NCI-H1092 (cell line): ENCODE measurements at places on chromosomes 5 and 9.

DNA sequence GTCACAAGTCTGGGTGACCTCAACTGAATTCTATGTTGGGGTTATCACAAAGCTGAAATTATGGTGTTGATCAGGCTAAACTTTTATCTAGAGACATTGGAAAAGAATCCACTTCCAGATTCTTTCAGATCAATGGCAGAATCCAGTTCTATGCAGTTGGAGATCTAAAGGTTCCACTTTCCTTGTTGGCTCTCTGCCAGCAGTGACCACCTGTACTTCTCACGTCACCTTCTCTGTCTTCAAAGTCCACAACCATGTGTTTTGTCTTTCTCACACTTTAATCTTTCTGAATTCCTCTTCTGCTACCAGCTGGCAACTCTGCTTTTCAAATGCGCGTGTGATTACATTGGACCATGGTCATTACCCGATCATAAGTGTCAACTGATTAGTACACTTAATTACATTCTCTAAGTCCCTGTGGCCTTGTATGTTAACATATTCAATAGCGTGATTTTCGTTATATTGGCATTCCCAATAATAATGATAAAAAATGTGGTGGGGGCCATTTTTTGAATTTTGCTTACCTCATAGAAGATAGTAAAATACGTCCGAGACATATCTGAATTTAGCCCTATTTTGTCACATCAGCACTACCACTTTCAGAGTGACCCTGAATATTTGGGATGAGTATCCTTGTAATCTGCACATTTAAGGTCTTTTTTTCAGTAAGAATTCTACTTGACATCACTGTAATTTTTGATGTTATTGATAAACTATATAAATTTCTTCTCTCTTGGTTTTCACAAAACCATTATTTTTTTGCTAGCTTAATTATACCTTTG is 73.7 kb upstream of the PRDM9 start:
- no peak for DNase-seq

DNA sequence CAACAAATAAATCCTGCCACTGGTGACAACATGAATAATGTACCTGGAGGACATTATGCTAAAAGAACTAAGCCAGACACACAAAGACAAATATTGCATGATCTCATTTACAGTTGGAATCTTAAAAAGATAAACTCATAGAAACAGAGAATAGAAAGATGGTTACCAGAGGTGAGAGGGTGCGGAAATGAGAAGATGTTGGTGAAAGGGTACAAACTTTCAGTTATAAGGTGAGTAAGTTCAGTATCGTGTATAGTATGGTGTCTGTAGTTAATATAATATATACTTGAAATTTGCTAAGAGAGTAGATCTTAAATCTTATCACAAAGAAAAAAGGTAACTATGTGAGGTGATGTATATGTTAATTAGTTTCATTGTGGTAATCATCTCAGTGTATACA is 63.3 kb downstream of the PRRC1 start:
- DNase-seq = no peak

GRCh38 chr5:81842795-81843398 is 92.0 kb upstream of the SSBP2 start:
- no peak for DNase-seq

DNA sequence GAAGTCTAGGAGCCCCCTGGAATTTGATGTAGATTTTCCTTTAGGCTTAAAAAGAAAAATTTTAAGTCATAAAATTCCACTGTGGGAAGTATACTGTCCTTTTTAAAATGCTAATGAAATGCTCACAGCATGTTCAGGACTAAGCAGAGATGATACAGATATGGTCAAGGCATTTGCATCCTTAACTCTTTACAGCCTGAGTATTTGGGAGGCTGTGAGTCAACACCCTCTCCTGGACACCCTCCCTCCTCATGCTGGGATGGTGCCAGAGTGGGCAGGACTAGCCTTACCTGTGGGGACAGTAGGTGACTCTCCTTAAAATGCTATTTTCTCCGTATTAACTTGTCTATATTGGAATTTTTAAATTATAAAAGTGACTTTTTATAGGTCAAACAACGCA is 197.4 kb upstream of the ELL2 start:
- no peak for DNase-seq

GRCh38 chr5:35158622-35159369 is 71.5 kb downstream of the PRLR start:
- no peak for DNase-seq

DNA sequence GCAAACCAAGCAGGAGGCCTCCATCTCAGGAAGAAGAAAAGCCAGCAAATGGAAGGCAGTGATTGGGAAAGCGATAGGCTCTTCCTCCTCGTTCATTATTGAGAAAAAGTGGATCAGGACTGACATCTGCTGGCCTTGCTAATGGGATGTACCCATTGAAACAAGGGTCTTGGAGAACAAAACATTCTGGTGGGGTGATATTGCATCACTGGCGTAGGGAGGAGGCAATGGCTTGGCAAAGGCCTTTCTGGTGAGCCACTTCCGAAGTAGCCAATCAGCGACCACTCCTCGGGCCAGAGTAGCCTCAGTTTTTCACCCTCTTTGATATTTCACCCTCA is 86.7 kb upstream of the NFIB start:
- peak; percentile 44 for DNase-seq

DNA sequence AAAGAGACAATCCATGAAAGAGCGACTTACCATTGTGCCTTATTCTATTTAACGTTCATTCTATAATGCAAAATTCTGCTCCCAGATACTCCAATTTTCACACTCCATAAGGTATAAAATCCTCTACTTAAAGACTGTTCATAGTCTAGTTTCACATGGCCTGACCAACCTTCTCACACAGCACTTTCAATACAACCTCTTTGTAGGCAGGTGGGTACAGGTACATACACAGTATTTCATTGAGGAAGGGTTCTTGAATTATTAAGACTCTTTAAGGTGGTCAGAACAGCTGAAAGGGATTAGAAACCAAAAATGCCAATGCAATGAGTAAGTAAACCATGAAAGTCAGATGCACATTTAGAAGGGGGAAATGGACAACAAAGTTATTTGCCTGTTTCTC is 352.0 kb downstream of the PARP8 start:
- DNase-seq = no peak

DNA sequence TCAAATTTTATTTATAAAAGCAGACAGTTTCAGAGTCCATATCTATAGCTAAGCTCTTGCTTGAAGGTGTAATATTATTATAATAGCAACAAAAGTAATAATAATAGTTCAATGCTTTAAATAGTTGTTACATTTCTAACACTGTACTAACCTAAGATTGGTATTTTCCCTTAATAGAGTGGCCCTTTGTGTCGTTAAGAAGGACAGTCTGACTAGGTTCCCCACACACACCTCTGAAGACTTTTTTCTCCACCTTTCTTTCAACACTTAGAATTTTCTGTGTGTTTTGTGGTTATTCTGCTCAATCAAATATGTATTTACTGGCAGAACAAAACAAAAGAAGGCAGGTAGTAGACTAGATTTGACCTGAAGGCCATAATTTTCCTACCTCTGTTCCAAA is 223.2 kb upstream of the ACO1 start:
- no peak for DNase-seq

DNA sequence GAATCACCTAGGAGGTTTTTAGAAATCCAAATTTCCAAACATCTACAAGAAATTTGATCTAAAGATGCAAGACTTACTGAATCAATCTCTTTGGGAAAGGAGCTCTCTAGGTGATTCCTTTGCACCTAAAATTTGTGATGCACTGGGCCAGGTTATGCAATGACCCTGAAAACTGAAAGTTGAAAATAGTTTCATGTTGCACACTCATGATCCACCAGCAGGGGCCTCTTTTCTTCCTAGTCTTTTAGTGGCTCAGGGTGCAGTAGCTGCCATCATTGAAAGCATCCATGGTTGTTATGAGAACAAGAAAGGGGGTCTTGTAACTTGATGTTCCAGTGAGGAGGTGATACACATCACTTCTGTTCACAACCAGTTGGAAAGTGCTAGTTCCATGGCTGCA is 486.8 kb downstream of the PSAT1 start:
- DNase-seq = no peak

- DNase-seq = peak; percentile 23
Observed at GRCh38 chr5:67246108-67246507, 49.5 kb upstream of the CD180 start.

DNA sequence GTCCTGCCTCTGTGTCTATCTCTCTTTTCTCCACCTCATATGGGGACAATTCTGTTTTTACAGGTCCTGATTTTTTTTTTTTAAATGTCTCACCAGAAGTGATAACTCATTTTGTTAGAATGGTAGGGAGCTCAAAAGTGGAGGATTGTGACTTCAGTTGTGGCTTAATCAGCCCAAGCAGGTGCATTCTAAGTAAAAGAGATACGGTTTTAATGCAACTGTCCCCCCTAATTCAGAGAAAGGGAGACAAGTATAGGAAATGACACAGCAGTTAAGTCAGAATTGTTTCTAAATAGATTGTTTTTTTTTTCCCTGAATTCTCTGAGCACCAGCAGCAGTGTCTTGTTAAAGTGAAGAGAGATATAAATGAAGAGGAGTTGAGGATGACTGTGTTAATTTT is 24.5 kb downstream of the MAST4 start:
- DNase-seq = no peak

- no peak for DNase-seq
Observed at GRCh38 chr5:164224236-164224635, 718.8 kb downstream of the MAT2B start.

- DNase-seq = no peak
Observed at GRCh38 chr5:32326216-32326772, 13.6 kb upstream of the MTMR12 start.

- DNase-seq = no peak
Observed at GRCh38 chr9:123356851-123357742, 1.1 kb downstream of the CRB2 start.

DNA sequence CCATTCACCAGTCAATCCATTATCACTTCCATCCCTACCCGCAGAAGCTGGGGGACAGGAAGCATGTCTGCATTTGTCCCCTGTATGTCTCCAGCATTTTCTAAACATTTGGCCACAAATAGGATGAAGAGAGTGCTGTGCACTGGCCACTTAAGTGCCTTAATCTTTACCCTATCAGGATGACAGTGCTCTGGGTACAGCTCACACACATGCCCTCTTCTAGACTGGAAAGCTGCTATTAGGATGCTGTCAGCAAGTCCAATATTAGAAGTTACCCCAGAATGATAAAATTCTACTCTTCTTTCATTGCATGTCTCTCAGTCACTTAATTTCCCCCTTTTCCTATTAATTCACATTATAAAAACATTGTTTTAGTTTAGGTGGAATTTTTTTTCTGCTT is 168.4 kb downstream of the RASEF start:
- DNase-seq = no peak

DNA sequence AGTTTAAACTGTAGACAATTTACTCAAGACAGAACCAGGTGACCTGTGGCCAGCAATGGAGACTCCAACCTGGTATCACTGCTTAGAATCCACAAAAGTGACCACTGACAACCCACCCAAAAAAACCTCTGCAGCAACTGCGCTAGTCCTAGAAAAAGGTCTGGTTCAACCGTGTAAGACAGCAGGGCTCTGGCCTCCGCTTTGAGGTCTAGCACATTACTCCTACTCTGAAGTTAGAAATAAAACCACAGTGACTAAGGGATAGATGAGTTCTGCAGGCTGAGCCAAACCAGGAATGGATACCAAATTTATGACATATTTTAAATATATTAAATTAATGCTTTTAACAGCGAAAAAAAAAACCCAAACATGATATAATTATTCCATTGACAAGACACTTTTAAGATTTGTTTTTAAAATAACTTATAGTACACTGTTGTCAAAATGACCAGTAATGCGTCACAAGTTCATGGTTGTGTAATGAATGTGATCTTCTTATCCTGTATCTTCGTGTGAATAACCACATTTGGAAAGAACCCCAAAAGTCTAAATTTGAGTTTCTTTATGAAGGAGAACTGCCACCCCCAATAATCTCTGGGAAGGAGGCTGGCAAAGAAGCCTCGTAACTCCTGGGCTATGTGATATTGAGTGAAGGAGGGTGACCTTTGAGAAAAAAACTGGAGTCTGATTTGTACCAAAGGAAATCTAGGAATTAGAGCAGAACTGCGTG is 101.9 kb upstream of the SLC44A1 start:
- no peak for DNase-seq
